DMS79 (cell line): ENCODE measurements at places on chromosomes 7 and 10.
A peak's percentile ranks its signal among the peaks of the same experiment; 100 is the strongest.

DNA sequence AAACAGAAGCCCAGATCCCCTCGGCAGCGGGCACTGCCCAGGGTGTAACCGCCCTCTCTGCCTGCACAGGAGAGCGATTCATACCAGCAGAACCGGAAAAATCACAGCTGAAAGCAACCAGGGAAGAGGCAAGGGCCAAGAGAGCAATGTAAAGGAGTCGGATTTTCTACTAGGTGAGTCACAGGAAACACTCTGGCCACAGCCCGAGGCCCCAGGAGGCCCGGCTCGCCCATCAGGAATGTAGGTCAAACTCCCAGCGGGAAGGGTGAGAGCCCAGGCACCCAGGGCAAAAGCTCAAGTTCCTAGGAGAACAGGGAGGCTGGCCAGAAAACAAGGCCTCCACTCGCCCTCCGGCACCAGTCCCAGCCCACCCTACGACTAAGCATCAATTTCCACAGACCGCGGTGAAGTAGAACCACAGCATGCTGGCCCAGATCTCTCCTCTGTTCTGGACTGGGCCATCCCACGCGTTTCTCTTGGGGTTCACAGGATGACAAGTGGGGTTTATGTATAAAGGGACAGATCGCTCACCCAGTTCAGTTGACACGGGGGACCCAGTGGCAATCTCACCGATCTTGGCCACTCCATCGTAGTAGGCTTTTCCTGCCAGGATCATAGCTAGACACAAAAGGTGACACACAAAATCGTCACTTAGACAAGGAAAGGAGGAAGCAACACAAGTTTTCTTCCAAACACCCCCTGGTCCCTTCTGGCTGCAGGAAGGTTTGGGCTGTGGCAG lies 46.2 kb downstream of the BAIAP2L1 start:
- no peak for DNase-seq

DNA sequence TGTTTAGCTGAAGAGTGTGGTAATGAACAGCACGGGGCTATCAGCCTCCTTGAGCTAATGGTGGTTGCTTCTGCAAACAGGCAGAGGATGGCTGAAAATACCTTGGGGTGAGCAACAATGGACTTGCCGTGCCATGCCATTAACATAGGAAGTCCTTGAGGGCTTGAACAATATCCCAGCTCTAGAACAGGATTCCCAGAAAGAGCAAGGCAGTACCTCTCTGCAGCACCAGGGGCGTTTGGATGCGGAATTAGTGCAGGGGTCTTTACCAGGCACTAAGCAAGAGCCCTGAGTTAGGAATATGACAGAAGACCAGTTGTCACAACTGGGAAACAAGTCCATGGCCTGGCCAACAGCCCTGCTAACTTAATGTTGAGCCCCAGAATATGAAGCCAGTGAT lies 143.2 kb upstream of the COBL start:
- no peak for DNase-seq

DNA sequence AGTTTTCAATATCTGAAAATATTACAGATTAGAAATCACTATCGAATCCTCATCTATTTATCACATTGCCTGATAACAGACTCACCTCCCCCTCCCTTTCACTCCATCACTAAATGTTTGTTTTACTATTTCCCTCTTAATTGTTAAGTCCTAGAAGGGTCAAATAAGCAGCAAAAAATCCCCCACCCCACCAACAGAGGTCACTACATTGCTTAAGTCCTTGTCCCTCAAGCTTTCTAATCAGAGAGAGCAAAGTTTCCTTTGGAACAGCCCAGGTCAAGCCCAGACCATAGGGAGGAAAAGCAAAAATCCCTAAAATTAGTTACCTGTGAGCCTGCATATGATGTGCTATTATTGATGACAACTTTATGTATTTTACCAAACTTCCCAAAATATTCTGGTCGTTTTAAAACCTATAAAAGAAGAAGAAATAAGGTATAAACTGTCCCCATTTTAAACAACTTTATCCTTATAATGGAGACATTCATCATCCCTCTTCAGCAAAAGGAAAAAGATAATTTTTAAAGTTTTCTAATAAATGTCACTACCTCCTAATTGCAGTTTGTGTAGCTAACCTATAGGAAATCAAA lies 95.0 kb downstream of the CNOT4 start:
- DNase-seq = no peak

DNA sequence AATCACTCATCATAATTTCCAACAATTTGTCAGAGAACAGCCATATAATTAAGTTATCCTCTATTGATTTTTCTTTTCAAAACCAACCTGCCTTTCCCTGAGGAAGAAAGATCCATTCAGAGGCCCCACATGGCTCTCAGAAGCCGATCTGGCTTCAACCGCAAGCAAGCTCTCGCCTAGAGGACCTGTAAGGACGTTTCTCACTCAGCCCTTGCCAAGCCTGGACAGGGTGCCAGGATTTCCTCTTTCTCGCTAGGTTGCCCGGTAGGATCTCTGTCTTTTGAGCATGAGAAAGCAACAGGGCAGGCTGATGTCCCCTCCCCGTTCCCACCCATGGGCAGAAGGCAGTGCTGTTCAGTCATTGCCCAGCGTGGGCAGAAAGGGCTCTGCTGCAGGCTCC lies 13.0 kb downstream of the AIFM2 start:
- no peak for DNase-seq

GRCh38 chr10:13978533-13979115 lies 352.1 kb downstream of the FRMD4A start:
- DNase-seq = no peak

DNA sequence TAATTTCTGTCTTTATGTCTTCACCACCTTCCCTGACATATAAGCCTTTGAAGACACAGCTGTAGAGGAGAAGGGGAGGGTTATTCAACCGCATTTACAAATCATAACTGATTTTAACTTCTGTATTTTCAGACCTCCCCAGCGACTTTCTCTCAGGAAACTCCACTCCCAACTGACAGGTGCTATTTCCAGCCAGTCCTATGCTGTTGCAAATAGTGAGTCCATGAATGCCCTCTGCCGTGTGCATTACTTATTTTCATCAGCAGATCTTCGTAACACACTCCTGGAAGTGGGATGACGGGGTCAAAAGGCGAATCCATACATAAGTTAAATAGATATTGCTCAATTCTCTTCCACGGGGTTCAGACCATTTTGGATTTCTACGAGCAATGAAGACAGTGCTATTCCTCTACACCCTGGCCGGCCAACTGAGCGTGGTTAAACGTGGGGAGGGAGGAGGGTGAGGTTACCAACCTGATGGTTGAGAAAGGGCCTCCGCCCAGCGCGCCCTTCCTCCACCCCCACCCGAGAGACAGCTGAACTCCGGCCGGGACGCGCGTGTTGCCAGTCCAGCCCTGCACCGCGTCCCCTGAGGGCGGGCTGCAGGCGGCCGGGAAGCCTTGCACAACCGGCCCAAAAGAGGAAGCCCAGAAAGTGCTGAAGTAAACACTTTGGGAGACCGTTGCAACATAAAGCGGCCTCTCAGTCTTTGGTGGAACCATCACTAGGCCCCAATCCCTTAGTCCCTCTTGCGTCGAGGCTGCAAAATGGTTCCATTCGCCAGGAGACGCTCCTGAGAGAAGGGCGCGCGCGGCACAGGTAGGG lies at the start of gene APBB1IP:
Gene APBB1IP, plus strand, starts transcription at position 705 of the 825 bp plus-strand sequence. CDS start 53,986 bp downstream, outside the sequence.
- DNase-seq = no peak

DNA sequence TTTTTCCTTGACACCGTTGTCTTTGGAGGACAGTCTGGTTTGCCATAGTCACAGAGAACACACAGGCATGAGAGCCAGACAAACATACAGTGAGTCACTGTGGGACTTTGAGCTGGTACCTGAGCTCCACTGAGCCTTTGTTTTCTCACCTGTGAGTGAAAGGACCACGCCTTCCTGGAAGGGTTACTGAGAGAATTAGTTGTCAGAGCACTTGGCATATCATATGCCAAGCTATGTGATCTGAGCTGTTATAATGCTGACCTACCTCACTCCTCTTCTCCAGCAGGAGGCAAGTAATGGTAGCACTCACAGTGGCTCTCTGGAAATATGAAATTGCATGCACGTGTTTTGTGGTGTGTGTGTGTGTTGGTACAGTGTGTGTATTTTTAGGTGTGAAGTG lies 59.7 kb downstream of the CXCL12 start:
- no peak for DNase-seq

GRCh38 chr7:105068886-105069285 lies 54.9 kb downstream of the KMT2E start:
- no peak for DNase-seq

DNA sequence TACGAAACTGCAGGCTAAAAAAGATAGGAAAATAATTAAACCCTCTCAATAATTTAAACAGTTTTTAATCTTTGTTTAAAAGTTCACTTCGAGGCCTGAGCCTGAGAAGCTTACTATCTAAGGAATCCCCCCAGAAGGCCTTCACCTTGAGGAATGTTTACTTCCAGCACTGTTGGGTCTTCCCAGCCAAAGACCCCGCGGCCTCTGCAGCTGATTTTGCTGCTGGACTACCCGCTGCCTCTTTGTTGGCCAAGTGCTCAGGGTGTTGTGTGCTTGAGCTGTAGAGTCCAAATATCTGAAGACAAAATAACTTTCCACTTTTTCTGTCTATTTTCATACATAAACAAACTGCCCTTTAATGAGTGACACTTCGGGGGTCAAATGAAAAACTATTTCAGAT lies 292.7 kb downstream of the GLRX3 start:
- DNase-seq = no peak

- DNase-seq = peak; percentile 19
Observed at GRCh38 chr7:135210888-135211178, 493 bp downstream of the WDR91 start.

- DNase-seq = no peak
Observed at GRCh38 chr7:20697351-20697750, 81.9 kb downstream of the ABCB5 start.

GRCh38 chr7:138008019-138008587 lies 6.2 kb upstream of the CREB3L2 start:
- DNase-seq = no peak

GRCh38 chr7:81484261-81484660 lies 285.6 kb downstream of the HGF start:
- DNase-seq = no peak

DNA sequence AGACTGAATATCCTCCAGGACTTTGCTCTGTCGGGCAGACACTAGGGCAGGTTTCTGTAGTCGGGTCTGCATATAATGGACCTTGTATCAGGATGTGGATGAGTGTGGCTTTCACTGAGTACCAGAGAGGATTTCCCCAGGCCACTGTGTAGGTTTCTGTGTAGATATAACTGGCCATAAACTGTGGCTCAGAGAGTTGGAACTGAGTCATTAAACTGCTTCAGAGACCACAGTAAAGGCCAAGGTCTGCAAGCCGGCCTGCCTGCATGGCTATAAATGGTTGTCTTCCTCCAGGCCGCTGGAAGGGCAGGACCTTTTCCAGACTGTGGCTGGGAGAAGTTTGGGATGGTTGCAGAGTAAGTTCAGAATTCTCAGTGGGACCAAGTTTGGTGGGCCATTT lies 16.9 kb downstream of the ZNF92 start:
- no peak for DNase-seq

- DNase-seq = peak; percentile 65
Observed at GRCh38 chr10:74589226-74589673, 237.2 kb upstream of the KAT6B start.

DNA sequence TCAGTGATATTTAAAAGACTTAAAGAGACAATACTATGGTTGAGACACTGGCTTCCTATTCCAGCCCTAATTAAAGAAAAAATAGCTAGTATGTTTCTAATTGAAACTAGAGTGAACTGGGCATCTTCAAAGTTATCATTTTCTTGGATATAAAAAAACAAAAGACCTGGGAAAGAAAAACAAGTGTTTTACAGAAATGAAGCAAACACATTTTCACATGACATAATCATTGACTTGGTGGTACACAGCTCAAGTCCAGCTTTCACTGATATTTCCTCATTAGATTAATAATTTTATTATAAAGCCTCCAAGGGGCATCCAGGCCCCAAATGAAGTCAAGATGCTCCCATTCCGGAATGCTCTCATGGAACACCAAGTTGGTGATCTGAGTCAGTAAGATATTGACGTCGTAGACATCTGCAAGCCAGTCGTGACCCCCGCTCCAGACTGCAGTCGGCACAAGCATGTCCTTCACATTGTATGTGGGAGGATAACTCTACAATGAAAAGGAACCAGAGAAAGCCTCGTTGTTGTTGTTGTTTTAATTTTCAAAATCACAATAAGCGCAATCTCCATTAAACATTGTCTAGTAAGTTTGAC lies 7.5 kb upstream of the CH25H start:
- no peak for DNase-seq

DNA sequence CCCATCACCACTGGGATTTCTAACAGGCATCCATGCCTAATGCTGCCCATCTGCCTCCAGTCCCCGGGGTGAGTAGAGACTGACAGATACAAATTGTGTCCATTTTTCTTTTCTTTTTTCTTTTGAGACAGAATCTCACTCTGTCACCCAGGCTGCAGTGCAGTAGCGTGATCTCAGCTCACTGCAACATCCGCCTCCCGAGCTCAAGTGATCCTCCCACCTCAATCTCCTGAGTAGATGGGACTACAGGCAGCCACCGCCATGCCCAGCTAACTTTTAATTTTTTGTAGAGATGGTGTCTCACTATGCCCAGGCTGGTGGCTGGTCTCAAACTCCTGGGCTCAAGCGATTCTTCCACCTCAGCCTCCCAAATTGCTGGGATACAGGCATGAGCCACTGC lies 7.6 kb upstream of the CPN1 start:
- DNase-seq = no peak
